ENCODE measurements at places on chromosomes 1 and 21.

DNA sequence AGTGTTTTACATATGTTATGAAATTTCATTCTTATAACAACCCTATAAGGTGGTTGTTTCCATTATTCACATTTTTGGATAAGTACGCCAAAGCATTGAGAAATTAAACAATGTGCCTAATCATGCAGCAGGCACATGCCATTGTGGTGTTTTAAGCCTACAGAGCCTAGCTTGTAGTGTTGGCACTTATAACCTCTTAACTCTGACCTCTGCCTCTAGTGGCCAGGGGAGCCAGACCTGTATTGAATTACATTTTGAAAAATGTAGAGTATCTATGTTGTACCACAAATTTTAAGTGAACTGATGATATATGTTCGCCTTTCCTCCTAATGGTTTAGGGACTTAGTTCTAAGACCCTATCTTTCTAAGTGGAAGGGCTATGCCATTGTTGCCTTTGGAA lies 61.0 kb downstream of the KCNK2 start:
- no peak for DNase-seq

GRCh38 chr1:14733048-14733778 lies 134.7 kb downstream of the KAZN start:
- DNase-seq: no peak

DNA sequence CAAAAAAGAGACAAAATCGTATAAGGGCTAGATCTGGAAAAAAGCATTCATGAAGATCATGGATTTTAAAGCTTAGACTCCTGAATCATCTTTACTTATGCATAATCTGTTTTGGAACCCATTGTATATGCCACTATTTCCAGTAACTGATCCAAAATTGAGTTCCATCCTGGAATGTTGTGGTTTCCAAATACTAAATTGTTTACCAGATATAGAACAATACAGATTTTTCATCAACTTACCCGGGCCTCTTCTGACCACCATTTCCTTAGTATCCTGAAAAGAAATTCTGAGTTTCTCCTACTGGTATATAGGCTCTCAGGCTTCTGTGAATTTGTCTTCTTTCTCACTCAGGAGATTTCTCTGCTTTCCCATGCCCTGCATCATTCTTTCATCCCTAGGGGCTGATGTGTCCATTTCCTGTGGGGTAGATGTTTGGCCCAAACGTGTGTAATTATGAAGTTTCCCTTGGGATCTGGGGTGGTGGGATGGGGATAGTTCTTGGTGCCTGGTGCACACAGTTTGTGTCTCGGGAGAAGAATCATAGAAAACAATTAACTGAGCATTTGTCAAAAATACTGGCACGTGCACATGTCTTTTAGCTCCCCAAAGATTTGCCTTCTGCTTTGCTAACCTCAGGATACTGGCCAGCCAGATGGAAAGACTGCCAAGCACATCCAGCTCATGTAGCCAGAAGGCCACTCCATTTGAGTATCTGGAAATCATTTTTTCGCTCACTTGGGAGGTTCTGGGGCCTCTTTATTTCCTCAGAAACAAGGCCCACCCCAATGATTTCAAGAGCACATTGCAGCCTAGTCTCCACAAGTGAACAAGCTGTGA lies 127.8 kb downstream of the NTMT2 start:
- no peak for DNase-seq

- no peak for DNase-seq
Measured at GRCh38 chr1:3590139-3590763, 21.1 kb downstream of the MEGF6 start.

DNA sequence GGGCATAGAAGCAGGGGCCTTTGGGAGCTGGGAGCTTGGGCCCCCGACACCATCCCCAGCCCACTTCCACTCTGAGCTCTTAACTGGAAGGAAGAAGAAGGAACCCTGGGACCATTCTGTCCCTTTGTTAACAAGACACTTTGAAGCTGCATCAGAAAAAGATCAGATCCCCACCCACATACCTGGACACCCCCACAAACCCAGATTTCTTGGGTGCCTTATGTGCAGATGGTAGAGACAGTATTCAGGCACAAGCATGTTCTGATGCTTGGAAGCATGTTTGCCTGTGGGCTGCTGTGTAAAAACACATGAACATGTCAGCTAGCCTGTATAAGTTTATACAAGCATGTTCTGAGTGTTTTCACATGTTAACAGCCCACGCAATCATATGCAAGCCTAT lies 3.7 kb downstream of the DLGAP3 start:
- DNase-seq: no peak

DNA sequence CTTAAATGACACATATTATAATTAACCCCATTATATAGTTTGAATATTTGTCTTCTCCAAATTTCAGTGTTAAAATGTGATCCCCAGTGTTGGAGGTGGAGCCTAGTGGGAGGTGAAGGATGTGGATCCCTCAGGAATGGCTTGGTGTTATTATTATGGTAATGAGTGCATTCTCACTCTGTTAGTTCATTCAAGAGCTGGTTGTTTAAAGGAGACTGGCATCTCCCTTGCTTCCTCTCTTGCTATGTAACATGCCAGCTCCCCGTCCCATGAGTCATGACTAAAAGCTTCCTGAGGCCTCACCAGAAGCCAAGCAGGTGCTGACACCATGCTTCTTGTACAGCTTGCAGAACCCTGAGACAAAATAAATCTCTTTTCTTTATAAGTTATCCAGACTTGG lies 1612.7 kb downstream of the AMY1C start:
- no peak for DNase-seq

- no peak for DNase-seq
Measured at GRCh38 chr1:162251102-162251501, 125.6 kb downstream of the SPATA46 start.

DNA sequence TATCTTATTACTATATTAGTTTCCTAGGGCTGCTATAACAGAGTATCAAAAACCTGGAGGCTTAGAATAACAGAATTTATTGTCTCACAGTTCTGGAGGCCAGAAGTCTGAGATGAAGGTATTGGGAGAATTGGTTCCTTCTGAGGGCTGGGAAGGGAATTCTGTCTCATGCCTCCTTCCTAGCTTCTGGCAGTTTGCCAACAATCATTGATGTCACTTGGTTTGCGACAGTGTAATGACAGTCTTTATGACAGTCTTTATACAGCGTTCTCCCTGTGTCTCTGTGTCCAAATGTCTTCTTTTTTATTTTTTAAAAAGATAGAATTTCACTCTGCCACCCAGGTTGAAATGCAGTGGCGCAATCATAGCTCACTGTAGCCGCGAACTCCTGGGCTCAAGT lies 15.8 kb upstream of the CENPF start:
- DNase-seq: no peak

- DNase-seq: no peak
Measured at GRCh38 chr1:234661317-234661928, 51.4 kb upstream of the IRF2BP2 start.

- peak; percentile 11 for DNase-seq
Measured at GRCh38 chr1:204072931-204073836, at the start of gene SOX13. Gene SOX13, plus strand, starts transcription at chr1:204073115. Its CDS starts 39,801 bp downstream, at chr1:204112916.

GRCh38 chr1:34975771-34976170 lies 9.4 kb downstream of the TMEM35B start:
- DNase-seq: no peak

DNA sequence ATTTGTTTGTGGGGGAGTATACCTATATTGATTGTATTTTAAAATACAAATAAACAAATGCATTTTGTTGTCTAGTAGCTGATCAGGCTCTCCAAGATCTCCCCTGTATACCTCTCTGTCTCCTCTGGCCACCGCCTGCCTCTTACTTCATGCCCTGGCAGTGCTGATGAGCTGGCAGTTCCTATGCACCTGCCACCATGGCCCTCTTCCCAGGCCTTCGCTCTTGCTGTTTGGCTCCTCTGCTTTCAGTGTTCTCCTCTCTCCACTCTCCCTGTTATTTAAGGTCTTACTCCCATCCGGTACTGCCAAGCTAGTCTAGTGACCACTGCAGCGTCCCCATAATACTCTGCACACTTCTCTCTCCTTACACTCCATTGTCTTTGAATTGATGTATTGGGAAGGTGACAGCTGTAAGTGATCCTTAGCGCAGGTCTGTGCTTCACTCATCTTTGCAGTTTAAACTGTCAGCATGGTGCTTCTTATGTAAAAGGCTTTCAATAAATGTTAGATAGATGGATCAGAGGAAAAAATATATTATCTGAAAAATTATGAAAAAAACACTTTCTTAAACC lies 88.1 kb upstream of the ATP1A1 start:
- DNase-seq: no peak

DNA sequence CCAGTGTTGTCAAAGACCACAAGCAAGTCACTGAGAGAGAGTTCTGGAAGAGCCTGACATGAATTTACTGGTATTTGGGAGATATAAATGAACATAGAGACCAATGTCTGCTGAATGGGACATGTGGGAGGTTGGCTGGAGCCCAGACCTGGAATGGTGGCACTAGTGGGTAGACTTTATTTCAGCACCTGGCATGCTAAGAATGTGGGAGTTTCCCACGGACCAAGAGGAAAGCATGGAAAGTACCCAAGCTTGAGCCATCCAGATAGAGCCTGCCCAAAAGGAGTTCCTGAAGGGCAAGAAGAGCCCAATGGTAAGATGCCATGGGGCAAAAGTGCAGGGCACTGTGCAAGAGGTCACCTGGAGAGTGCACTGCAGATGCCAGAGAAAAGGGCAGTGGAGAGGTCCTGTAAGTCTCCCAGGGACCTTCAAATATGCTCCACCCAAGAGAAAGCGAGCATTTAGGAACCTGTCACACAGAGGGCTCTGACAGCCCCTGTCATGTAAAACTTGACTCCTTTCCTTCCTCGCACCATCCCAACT lies 8.1 kb upstream of the ZNF687 start:
- DNase-seq: no peak

DNA sequence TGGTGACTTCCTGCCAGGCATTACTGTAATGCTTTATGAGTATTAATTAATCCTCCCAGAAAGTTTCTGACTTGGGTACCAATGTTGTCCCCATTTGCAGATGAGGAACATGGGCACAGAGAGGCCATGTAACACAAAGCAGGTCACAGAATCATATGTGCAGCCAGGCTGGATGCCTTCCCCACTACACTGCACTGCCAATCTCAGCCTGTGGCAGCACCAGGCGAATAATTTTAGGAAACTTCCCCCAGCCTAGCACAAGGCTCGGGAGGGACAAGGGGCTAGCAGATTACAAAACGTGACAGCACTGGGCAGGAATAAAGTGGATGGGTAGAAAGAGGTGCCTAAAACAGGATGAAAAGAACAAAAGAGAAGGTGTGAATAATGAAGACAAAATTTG lies 331.7 kb upstream of the PROX1 start:
- no peak for DNase-seq

DNA sequence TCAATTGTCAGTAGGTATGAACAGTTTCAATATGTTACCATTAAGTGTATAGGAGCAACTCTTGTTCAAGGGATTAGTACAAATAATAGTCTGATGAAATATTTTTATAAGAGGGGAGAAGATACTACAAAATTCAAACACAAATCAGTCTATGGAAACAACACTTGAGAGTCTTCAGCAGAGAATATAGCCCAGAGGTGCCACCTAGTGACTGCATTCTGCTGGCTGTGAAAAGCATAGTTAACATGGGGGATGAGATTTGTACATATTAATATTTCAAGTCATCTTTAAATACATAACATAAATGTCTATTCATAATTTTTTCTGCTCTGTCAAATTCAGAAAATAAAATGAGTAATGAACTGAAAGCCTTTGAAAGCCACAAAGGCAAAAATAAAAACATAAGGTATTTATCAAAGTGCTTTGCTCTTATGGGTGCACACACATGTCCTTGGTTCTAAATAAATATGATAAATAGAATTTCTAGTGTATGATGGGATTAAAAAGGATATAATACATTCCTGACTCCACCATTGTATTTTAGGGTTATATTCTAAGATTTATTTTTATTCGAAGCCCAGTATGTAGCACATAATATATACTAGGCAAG lies 440.9 kb upstream of the ZRANB2 start:
- no peak for DNase-seq

GRCh38 chr1:9324246-9325096 lies 31.8 kb downstream of the SPSB1 start:
- DNase-seq: no peak

DNA sequence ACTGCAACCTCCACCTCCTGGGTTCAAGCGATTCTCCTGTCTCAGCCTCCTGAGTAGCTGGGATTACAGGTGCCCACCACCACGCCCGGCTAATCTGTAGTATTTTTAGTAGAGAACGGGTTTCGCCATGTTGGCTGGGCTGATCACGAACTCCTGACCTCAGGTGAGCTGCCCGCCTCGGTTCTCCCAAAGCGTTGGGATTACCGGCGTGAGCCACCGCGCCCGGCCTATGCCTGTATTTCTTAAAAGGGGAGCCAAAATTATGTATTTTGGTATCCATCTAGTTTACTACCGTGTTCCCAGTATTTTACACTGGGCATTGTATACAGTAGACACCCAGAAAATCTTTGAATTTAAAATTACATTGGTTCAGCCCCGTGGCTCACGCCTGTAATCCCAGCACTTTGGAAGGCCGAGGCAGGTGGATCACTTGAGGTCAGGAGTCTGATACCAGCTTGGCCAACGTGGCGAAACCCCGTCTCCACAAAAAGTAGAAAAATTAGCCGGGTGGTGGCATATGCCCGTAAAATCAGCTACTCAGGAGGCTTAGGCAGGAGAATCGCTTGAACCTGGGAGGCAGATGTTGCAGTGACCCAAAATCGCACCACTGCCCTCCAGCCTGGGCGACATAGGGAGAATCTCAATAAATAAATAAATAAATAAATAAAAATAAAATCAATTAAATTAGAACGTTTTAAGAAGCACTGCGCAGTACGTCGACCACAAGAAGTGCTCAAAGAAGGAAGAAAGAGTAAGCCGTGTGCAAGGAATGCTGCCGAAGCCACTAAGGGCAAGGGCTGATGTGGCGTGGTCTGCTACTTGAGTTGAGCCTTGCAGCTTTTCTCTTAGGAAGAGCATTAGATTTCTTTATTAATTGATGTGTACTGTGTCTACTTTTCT lies 1.5 kb upstream of the THRAP3 start:
- DNase-seq: no peak

DNA sequence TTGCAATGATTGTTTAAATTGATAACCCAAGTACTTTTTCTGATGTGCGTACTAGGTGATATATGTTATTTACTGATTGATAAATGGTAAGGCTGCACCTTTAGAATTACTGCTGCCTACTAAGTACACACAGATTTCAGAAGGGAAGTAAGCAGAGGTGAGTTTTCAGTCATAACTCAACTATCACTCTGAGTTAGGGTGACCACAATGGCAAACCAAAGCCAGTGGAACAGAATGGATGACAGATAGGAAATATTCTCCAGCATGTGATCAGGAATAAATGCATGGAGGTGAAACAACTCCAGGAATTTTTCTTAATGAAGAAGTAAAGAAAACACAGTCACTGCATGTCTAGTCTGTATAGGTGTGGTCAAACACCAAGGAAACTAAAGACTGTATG lies 7.5 kb upstream of the KCNJ15 start:
- no peak for DNase-seq

GRCh38 chr1:201486187-201486586 lies 17.2 kb upstream of the PHLDA3 start:
- no peak for DNase-seq

GRCh38 chr1:182806015-182806678 lies 16.6 kb downstream of the NPL start:
- DNase-seq: no peak

Data from activated T-helper 2 cell treated with anti-CD3 and anti-CD28 coated beads, Interferon-gamma antibody, Interleukin-2, Interleukin-4, amounts not matched to agents 10 μg/mL and 5 μg/mL and 100 μg/mL, durations not matched to agents 14 hours and 24 hours and 36 hours (primary cell).